CD4-positive, CD25-positive, alpha-beta regulatory T cell (primary cell): ENCODE measurements at places on chromosomes 3 and 15. TPM values are rescaled to one million over a fixed set of nuclear protein-coding genes. Genes with fewer than 3 reads are reported as not detected.

DNA sequence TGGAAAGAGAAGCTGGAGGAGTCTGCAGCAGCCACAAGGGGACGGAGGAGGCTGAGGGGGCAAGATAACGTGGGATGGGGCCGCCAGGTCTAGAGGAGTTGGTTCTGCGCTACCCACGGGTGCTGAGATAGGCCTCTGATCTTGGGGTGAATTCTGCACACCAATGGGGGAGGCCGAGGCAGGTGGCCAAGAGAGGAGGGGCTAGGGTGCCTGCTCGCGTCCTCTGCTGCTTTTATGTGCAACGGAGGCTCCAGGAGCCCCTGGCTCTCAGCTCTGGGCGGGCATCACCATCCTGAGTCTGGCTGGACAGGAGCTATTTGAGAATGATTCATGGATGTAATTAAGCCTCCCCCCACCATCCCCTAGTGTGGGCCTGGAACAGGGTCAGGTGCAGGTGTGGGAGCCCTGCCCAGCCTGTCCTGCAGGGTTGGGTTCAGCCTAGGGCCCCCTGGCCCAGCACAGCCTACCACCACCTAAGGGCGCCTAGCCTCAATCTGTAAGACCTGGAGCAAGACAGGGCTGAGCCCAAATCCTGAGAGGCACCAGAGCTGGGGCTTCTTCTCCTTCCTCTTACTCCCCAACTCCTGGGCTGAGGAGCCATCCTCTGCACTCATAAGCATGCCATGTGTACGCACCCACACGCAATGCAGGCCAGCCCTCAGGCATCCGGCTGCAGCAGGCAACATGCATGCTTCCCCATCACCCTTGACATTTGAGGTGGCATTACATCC lies 32.3 kb upstream of the SEMA3F start:
- peaks cover 23% of the 10 kb centered on the region for H3K36me3 ChIP-seq
- DNase-seq, result no peak
- H3K27ac ChIP-seq, result no peak overlapping the region
- no peak overlapping the region for H3K4me3 ChIP-seq
- no peaks in the 10 kb centered on the region for H3K27me3 ChIP-seq

- DNase-seq, result no peak
- H3K27me3 ChIP-seq, result no peaks in the 10 kb centered on the region
Observed at GRCh38 chr15:77877869-77878577, 199.5 kb downstream of the TBC1D2B start.

TM4SF18 gene
- polyA plus RNA-seq, result not detected

DNA sequence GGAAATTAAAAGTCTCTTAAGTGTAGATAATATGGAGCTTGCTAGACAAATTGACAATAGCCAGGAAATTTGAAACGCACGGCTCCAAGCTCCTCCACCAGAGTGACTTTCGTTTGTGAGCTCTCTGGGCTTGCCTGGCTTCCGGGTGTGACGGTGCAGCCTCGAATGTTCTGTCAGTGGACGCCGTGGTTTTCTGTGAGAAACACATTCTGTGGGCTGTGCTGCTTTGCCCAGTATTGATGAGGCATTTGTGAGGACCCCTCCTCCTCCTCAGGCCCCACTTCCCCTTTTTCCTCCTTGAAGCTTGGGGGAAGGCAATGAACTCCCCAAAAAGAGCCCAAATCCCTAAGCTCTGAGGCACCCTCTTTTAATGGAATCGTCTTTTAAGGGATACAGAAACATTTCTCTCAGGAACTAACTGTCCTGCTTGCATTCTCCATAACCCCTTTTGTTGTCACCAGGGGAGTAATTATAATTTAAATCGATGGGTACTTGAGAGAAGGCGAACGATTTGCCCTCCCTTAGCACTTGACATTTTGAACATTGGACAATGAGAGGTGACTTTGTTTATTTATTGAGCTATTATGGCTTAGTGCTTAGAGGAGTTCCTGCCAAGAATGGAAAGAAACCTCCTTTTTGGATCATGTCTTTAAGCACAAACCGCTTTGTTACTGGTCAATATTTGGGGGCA lies 40.8 kb downstream of the POLR2M start:
- no peaks in the 10 kb centered on the region for H3K27me3 ChIP-seq
- DNase-seq, result no peak
- H3K27ac ChIP-seq, result no peak overlapping the region
- H3K4me1 ChIP-seq, result peaks cover 3% of the 10 kb centered on the region
- no peaks in the 10 kb centered on the region for H3K36me3 ChIP-seq

- no peak overlapping the region for H3K4me3 ChIP-seq
- no peak overlapping the region for H3K27ac ChIP-seq
- H3K4me1 ChIP-seq, result no peaks in the 10 kb centered on the region
- no peaks in the 10 kb centered on the region for H3K36me3 ChIP-seq
Observed at GRCh38 chr15:68499620-68500312, 67.8 kb upstream of the ITGA11 start.

GLDN gene
- not detected for polyA plus RNA-seq

SH2D7 gene
- not detected for polyA plus RNA-seq

DNA sequence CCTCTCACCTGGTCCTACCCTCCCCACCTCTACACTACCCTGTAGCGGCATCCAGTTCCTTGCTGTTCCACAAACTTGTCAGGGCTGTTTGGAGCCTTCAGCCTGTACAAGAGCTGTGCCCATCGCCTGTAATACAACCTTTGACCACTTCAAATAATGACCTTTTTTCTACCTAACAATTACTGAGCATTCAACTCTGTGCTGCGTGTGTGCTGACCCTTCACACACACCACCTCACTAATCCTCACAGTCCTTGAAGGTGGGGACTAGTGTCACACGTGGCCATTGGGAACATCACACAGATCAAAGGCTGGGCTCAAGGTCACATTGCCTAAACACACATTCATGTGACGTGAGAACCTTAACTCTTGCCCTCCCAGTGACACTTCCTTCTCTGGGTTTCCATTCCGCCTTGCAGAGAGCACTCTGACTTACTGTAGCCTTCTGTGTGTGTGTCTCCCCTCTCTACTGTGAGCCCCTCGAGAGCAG lies 3.1 kb downstream of the C3orf20 start:
- no peak for DNase-seq
- peaks cover 11% of the 10 kb centered on the region for H3K36me3 ChIP-seq
- H3K27me3 ChIP-seq, result no peaks in the 10 kb centered on the region
- no peak overlapping the region for H3K27ac ChIP-seq

CELF6 gene
- not detected for polyA plus RNA-seq

GRCh38 chr15:83275412-83275811 lies 9.1 kb downstream of the BNC1 start:
- no peak overlapping the region for H3K4me3 ChIP-seq
- H3K27me3 ChIP-seq, result peaks cover 9% of the 10 kb centered on the region
- no peak overlapping the region for H3K27ac ChIP-seq
- no peaks in the 10 kb centered on the region for H3K4me1 ChIP-seq
- DNase-seq, result no peak

- no peak overlapping the region for H3K27ac ChIP-seq
- no peak for DNase-seq
- no peaks in the 10 kb centered on the region for H3K4me1 ChIP-seq
- H3K27me3 ChIP-seq, result no peaks in the 10 kb centered on the region
- H3K4me3 ChIP-seq, result no peak overlapping the region
Observed at GRCh38 chr3:54968546-54969172, 40.8 kb upstream of the LRTM1 start.

- no peaks in the 10 kb centered on the region for H3K4me1 ChIP-seq
- no peak overlapping the region for H3K27ac ChIP-seq
- no peaks in the 10 kb centered on the region for H3K36me3 ChIP-seq
- peaks cover 7% of the 10 kb centered on the region for H3K27me3 ChIP-seq
- no peak overlapping the region for H3K4me3 ChIP-seq
Observed at GRCh38 chr15:39414201-39414600, 166.7 kb upstream of the THBS1 start.

MESP2 gene
- polyA plus RNA-seq, result not detected

ERICH6 gene
- polyA plus RNA-seq, result 0.17 TPM

DNA sequence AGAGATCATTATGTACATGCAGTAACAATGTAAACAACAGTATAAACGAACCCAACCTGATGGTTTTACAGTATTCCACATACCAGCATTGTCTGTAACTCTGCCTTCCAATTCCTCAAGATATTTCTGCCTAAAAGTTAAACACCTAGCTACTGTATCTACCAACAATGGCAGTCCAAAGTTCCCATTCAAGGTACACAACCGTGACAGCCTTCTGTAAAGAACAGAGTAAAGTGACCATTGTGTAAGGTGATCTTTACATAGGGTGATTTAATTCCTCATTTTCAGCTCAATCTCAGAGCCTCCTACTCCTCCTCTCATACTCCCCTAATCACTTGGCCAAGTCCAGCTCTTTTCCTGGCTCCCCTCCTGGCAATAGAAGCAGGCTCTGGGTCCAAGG lies 10.4 kb downstream of the SECISBP2L start:
- H3K4me1 ChIP-seq, result peaks cover 3% of the 10 kb centered on the region
- H3K4me3 ChIP-seq, result no peak overlapping the region
- no peaks in the 10 kb centered on the region for H3K27me3 ChIP-seq
- H3K36me3 ChIP-seq, result peaks cover 20% of the 10 kb centered on the region
- no peak overlapping the region for H3K27ac ChIP-seq

- no peak overlapping the region for H3K4me3 ChIP-seq
- H3K4me1 ChIP-seq, result no peaks in the 10 kb centered on the region
- no peak for DNase-seq
- no peak overlapping the region for H3K27ac ChIP-seq
Observed at GRCh38 chr3:81592101-81592500, 169.3 kb downstream of the GBE1 start.

GOLGA6L7 gene
- polyA plus RNA-seq, result not detected

DNA sequence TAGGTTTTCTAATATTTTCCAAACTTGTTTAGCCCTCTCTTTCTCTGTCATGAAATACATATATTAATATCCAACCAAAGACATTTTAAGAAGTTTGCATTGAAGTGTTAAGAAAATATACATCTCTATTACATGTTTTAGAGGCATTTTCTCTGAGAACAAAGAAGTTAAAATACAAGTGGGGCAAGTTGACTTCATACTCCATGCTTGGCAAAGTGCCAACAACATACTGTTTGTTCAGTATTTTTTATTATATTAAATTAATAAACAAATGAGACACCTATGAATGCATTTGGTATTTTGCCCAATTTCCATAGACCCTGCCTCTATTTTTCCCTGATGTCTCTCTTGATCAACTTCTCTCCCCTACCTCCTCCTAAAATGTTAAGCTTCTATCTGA lies 232.8 kb upstream of the MRPL3 start:
- no peak overlapping the region for H3K4me3 ChIP-seq
- H3K36me3 ChIP-seq, result no peaks in the 10 kb centered on the region
- H3K27me3 ChIP-seq, result peaks cover 2% of the 10 kb centered on the region

DNA sequence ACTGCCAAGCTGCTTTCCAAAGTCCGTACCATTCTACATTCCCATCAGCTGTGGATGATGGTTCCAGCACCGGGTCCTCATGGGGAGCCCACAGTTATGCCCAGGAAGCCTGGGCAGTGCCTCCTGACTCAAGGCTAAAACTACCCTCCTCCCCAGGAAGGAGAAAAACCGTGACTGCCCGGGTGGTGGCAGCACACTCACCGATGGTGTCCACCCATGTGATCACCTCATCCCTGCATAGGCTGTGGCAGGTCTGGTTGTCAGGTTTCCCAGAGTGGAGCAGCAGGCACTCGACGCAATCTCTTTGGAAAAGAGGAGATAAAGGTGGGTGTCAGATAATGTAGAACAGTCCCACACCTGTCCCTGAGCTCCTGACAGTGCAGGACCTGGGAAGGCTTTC lies 38.6 kb downstream of the UMPS start:
- no peaks in the 10 kb centered on the region for H3K4me1 ChIP-seq
- H3K36me3 ChIP-seq, result no peaks in the 10 kb centered on the region
- H3K27me3 ChIP-seq, result no peaks in the 10 kb centered on the region
- no peak for DNase-seq
